ENCODE measurements at places on chromosomes 3 and 15. TPM values are rescaled to one million over a fixed set of nuclear protein-coding genes. Genes with fewer than 3 reads are reported as not detected.

- no peaks in the 10 kb centered on the region for H3K4me1 ChIP-seq
- DNase-seq, result no peak
- no peaks in the 10 kb centered on the region for H3K27me3 ChIP-seq
- no peaks in the 10 kb centered on the region for H3K36me3 ChIP-seq
Measured at GRCh38 chr15:82890995-82891390, 61.5 kb downstream of the HOMER2 start.

Gene ECE2
- not detected for total RNA-seq

Gene GPR149
- not detected for total RNA-seq

GRCh38 chr3:99559196-99559595 lies 79.2 kb upstream of the COL8A1 start:
- no peak overlapping the region for H3K27ac ChIP-seq
- H3K27me3 ChIP-seq, result no peaks in the 10 kb centered on the region
- no peak for DNase-seq
- no peak overlapping the region for H3K4me3 ChIP-seq
- H3K4me1 ChIP-seq, result peaks cover 10% of the 10 kb centered on the region
- H3K36me3 ChIP-seq, result no peaks in the 10 kb centered on the region

Gene CHRNA7
- total RNA-seq, result not detected

GRCh38 chr3:83033133-83033532 lies 1271.7 kb upstream of the GBE1 start:
- no peak overlapping the region for H3K4me3 ChIP-seq
- no peaks in the 10 kb centered on the region for H3K36me3 ChIP-seq
- H3K27ac ChIP-seq, result no peak overlapping the region
- DNase-seq, result no peak
- H3K27me3 ChIP-seq, result no peaks in the 10 kb centered on the region
- no peaks in the 10 kb centered on the region for H3K4me1 ChIP-seq

- peaks cover 14% of the 10 kb centered on the region for H3K4me1 ChIP-seq
- peaks cover 15% of the 10 kb centered on the region for H3K36me3 ChIP-seq
- H3K4me3 ChIP-seq, result no peak overlapping the region
- no peaks in the 10 kb centered on the region for H3K27me3 ChIP-seq
- peak overlapping the region; percentile 52 for H3K27ac ChIP-seq
- DNase-seq, result no peak
Measured at GRCh38 chr3:172189213-172189612, 149.8 kb downstream of the FNDC3B start.

DNA sequence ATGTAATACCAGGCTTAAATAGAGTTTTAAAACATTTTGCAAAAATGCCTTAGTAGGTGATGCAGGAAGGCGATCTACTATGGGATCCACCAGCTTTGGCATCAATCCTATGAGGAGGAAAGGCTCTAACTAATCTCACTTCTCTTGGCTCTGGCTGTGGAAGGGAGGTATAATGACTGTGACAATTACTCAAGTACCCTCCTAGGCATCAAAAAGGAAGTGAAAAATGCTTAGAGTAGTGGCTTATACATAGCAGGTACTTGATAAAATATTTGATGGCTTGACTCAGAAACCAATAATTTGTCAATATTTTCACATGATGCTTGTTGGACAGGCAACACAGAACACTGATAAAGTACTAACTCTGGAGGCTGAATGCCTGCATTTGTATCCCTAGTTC lies 34.1 kb upstream of the SERPINI2 start:
- no peaks in the 10 kb centered on the region for H3K4me1 ChIP-seq
- no peak overlapping the region for H3K27ac ChIP-seq
- H3K27me3 ChIP-seq, result no peaks in the 10 kb centered on the region
- H3K4me3 ChIP-seq, result no peak overlapping the region

DNA sequence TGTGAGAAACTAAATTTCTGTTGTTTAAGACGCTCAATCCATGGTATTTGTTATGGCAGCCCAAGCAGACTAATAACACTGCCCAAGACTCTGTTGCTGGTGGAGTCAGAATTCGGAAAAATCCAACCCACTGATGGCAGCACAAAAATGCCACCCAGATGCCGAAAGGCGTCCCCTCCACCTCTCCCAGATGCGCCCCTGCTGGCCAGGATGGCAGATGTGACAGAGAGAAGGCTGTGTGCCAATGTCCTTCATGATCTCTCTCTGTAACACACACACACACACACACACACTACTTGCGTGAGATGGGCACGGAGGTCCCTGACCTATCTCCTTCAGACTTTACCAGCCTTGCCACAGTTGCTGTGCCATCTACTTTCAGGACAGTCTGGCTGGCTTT lies 10.9 kb upstream of the LYSMD4 start:
- H3K27me3 ChIP-seq, result no peaks in the 10 kb centered on the region
- no peaks in the 10 kb centered on the region for H3K4me1 ChIP-seq
- H3K36me3 ChIP-seq, result no peaks in the 10 kb centered on the region
- no peak for DNase-seq
- H3K27ac ChIP-seq, result no peak overlapping the region
- no peak overlapping the region for H3K4me3 ChIP-seq

DNA sequence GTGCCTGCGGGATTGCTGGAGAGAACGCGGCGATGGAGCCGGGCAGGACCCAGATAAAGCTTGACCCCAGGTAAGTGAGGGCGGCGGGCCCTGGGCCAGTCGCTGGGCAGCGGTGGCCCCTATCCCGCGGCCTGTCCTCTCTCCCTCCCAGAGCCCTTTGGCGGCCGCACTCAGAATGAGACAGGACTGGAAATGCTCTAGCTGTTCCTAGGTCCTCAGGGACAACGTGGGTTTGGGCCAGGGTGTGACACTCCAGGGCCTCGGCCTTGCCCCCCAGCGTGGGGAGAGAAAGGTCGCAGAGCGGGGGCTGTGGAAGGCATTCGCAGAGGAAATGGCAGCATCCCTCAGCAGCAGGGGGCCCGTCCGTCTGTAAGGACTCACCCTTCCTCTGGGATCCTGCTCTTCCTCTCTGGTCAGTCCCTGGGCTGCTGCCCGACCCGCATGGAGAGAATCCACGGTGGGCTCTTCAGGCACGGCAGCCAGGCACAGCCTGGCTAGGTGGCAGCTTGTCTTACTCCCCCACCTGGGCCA lies 412 bp downstream of the SLC51A start:
- H3K27ac ChIP-seq, result no peak overlapping the region
- H3K27me3 ChIP-seq, result peaks cover 2% of the 10 kb centered on the region
- no peak overlapping the region for H3K4me3 ChIP-seq

DNA sequence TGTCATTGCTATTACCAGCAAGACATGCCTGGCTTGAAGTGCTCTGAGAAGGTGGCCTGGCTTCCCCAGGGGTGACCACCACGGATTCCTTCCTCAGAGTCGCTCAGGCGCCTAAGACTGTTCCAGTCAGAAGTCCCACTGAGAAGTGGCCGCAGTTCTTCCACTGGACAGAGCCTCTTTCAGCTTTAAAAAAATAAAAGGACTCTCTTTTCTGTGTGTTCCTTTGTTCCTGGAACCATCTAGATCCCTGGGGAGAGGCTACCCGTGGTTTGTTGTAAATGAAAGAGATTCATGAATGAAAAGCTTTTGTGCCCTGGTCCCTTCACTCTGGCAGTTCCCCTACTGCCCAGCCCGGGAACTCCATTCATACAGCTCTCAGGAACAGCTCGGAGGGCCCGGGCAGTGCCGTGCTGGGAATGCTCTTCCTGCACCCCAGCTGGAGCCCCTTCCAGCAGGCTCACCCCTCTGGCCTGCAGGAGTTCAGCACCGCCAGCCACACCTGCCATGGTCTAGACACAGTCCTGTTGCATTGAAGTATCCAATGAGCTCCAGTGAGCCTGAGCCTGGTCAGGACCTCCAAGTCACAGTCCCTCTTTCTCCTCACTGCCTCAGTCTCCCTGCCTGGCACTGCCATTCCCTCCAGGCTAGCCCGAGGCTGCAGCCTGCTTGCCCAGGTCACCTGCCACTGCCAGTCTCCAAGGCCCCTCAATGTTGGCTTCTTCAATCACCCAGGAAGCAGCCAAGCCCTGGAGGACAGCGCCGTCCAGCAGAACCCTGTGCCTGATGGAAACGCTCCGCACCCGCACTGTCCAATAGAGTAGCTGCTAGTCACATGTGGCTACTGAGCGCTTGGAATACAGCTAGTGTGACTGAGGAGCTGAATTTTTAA lies 75.4 kb downstream of the XXYLT1 start:
- no peak overlapping the region for H3K4me3 ChIP-seq
- no peak for DNase-seq
- peaks cover 40% of the 10 kb centered on the region for H3K4me1 ChIP-seq
- no peaks in the 10 kb centered on the region for H3K36me3 ChIP-seq

Gene OCA2
- total RNA-seq, result not detected

Gene IGSF11
- total RNA-seq, result under 0.01 TPM

DNA sequence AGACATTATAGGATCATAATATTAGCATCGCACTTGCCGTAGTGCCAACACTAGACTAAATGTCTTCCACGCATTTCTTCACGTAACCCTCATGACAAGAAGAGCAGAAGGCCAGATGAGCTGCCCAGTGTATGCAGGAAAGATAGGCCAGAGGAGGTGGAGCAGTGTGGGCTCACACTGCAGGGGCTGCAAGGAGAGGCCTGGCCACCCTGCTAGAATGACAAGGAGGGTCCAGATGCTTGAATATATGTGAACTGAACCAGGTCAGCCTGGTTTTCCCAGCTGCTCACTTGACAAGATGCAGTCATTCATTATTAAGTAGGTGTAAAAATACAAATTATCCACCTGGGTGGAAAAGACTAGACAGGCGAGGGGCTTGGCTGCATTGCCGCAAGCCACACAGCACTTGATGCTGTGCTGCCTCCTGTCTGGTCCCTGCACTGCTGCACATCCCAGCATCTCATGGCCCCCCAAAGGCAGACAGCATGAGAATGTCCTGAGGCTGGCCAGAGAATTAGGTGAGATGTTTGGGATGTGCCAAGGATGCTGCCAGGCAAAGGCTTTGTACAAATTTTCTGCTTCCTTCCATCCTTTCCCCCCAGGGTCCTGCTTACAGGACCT lies 115.2 kb downstream of the NTRK3 start:
- no peak for DNase-seq
- no peaks in the 10 kb centered on the region for H3K4me1 ChIP-seq
- no peaks in the 10 kb centered on the region for H3K36me3 ChIP-seq
- no peak overlapping the region for H3K27ac ChIP-seq

DNA sequence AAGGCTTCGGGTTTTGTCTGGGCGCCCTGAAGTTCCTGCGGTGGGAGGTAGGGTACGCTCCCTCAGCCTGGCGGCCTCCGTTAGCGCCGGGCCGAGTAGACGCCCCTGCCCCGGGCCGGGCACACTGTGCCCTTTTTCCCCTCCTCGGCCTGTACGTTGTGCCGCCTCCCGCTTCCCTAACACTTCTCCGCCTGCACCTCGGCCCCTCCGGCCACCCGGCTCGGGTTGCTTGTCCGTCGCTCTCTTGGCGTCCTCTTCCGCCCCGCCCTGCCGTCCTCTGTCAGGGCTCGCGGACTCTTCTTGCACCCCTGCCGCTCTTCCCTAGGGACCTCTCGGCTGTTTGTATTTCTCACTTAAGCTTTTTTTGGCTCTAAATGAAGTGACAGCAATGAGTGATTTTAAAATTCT lies 384 bp downstream of the KNL1 start:
- peaks cover 9% of the 10 kb centered on the region for H3K4me1 ChIP-seq
- peak overlapping the region; percentile 96 for H3K27ac ChIP-seq
- H3K4me3 ChIP-seq, result peak overlapping the region; percentile 86
- H3K27me3 ChIP-seq, result no peaks in the 10 kb centered on the region

DNA sequence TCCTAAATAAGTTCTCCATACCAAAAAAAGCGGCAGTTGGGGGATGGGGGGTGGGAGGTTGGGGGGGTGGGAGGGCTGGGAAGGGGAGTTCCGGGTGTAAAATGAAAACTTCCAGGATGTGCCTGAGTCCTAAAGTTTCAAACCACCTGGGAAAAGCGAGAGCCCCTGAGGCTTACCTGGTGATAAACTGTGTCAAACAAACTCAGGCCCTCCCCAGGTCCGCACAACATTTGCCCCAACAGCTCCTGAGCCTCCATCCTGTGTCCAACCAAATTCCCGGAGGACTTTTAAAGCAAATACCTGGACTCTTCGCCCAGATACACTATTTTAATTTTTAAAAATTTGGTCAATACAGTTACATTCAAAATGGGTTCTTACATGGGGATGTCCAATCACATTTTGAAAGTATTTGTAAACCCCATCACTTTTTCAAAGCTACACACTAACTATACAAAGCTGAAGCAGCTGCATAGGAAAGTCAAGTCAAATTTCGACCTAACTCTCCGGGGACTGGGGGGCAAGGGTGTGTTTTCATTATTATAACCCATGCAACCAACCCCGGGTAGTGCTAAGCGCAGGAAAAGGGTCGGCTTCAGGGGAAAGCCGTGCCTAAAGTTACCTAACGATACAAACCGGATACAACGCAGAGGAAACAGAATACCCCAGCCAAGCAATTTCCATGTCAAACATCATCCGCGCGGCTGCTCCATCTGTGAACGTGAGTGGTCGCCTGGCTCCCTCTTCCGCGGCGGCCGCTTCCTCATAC lies 685 bp upstream of the FOXB1 start:
- no peak overlapping the region for H3K27ac ChIP-seq
- H3K36me3 ChIP-seq, result no peaks in the 10 kb centered on the region
- no peak overlapping the region for H3K4me3 ChIP-seq
- peaks cover 99% of the 10 kb centered on the region for H3K27me3 ChIP-seq
- DNase-seq, result peak; percentile 70
- peaks cover 5% of the 10 kb centered on the region for H3K4me1 ChIP-seq

- H3K27me3 ChIP-seq, result no peaks in the 10 kb centered on the region
- no peak for DNase-seq
- H3K4me3 ChIP-seq, result no peak overlapping the region
- no peaks in the 10 kb centered on the region for H3K4me1 ChIP-seq
Measured at GRCh38 chr3:21062831-21063294, 688.1 kb downstream of the ZNF385D start.

Gene MASP1
- 1.2 TPM for total RNA-seq

- peak; percentile 60 for DNase-seq
- no peaks in the 10 kb centered on the region for H3K36me3 ChIP-seq
- H3K4me3 ChIP-seq, result no peak overlapping the region
- peaks cover 16% of the 10 kb centered on the region for H3K4me1 ChIP-seq
- peaks cover 83% of the 10 kb centered on the region for H3K27me3 ChIP-seq
- H3K27ac ChIP-seq, result no peak overlapping the region
Measured at GRCh38 chr3:169666376-169667165, 3.1 kb upstream of the MECOM start.

- no peaks in the 10 kb centered on the region for H3K27me3 ChIP-seq
- H3K4me3 ChIP-seq, result no peak overlapping the region
- H3K27ac ChIP-seq, result no peak overlapping the region
- peaks cover 4% of the 10 kb centered on the region for H3K4me1 ChIP-seq
- H3K36me3 ChIP-seq, result no peaks in the 10 kb centered on the region
Measured at GRCh38 chr15:38316311-38316710, 63.7 kb downstream of the SPRED1 start.

- no peak overlapping the region for H3K27ac ChIP-seq
- H3K4me3 ChIP-seq, result no peak overlapping the region
- no peaks in the 10 kb centered on the region for H3K27me3 ChIP-seq
- peaks cover 3% of the 10 kb centered on the region for H3K36me3 ChIP-seq
- peak; percentile 53 for DNase-seq
Measured at GRCh38 chr15:48766196-48766595, 44.7 kb downstream of the CEP152 start.

GRCh38 chr15:100311154-100311625 lies 30.6 kb downstream of the ADAMTS17 start:
- no peak for DNase-seq
- H3K4me3 ChIP-seq, result no peak overlapping the region
- H3K27ac ChIP-seq, result no peak overlapping the region
- no peaks in the 10 kb centered on the region for H3K4me1 ChIP-seq
- no peaks in the 10 kb centered on the region for H3K36me3 ChIP-seq

Data from osteoblast (primary cell).